Activated T-cell treated with anti-CD3 and anti-CD28 coated beads, Interleukin-2, amount 50 U/mL, for 72 hours (primary cell): ENCODE measurements at places on chromosomes 3 and 15.
A peak's percentile ranks its signal among the peaks of the same experiment; 100 is the strongest.

GRCh38 chr3:73669260-73669659 lies 44.5 kb upstream of the PDZRN3 start:
- no peak overlapping the region for H3K27ac ChIP-seq
- no peak for DNase-seq
- H3K27me3 ChIP-seq = no peaks in the 10 kb centered on the region
- no peaks in the 10 kb centered on the region for H3K36me3 ChIP-seq
- no peak overlapping the region for H3K4me3 ChIP-seq
- no peaks in the 10 kb centered on the region for H3K4me1 ChIP-seq

DNA sequence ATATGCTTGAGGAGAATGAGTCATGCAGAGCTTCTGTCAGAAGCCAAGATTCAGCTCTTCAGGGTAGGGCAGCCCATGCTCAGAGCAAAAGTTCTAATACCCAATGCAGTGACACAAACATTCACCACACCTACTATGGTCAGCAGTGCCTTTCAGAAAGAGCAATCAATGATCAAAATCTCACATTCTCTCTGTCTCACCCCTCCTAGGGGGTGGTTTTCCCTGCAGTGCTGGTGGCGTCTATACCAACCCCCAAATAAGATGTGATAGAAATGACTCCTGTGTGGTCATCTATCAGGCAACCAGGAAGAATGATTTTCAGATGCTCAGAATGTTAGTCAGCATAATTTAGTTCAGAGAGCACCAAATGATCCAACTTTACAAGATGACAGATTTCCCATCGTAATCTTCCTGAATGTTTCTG lies 385.3 kb downstream of the NTRK3 start:
- no peak overlapping the region for H3K4me3 ChIP-seq
- DNase-seq = no peak
- H3K27ac ChIP-seq = no peak overlapping the region

DNA sequence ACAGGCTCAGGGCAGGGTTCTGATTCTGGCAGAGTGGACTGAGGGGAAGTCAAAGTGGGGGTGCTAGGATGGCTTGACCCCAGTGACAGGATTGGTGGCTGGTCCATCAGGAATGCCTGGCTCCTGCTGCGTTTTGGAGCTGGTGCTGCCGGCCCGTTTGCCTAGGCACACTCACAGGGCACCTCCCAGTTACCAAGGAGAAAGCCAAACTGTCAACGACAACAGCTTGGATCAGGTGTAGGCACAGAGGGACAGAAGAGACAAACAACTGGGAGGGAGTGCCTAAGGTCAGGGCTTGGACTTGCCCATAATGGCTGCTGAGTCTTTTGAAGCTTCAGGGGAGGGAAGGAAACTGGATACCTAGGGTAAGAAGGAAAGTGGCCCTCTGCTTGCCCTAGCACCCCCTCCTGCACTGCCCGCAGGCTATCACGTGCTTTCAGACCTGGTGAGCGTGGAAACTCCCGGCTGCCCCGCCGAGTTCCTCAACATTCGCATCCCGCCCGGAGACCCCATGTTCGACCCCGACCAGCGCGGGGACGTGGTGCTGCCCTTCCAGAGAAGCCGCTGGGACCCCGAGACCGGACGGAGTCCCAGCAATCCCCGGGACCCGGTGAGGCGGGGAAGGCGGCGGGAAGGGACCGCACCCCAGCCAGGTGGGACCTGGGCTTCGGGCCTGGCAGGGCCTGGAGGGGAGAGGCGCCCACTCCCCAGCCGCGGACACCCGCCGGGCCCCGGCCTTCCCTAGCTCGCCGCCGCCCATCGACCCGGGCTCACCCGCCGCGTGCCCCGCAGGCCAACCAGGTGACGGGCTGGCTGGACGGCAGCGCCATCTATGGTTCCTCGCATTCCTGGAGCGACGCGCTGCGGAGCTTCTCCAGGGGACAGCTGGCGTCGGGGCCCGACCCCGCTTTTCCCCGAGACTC lies 5.1 kb downstream of the DUOX1 start:
- no peak overlapping the region for H3K27ac ChIP-seq
- peak overlapping the region; percentile 77 for H3K4me3 ChIP-seq
- H3K4me1 ChIP-seq = peaks cover 14% of the 10 kb centered on the region
- no peaks in the 10 kb centered on the region for H3K36me3 ChIP-seq
- peak; percentile 41 for DNase-seq

- no peak overlapping the region for H3K27ac ChIP-seq
- H3K27me3 ChIP-seq = no peaks in the 10 kb centered on the region
- H3K4me1 ChIP-seq = no peaks in the 10 kb centered on the region
- no peak overlapping the region for H3K4me3 ChIP-seq
- H3K36me3 ChIP-seq = no peaks in the 10 kb centered on the region
- DNase-seq = no peak
Measured at GRCh38 chr3:25155652-25156471, 272.2 kb upstream of the RARB start.

DNA sequence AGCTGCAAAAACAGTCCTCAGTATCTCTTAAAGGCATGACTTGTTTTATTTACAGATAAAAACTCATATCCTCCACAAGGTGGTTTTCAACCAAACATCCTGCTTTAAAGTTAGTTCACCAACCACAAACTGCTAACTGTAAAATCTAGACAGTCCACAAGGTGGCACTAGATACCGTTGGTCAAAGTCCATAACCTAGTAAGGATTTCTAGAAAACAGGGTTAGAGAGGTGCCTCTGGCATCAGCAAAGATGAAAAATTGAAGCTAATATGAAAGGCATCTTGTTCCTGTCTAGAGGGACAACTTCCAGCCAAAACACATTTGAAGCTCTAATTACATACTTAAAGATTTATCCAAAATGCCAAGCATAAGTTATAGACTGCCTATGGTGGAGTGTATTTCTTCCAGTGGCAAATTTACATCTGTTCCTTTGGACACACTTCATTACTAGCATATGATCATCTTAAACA lies 56.0 kb downstream of the ZMAT3 start:
- H3K4me3 ChIP-seq = no peak overlapping the region
- H3K4me1 ChIP-seq = peaks cover 32% of the 10 kb centered on the region
- H3K27me3 ChIP-seq = peaks cover 4% of the 10 kb centered on the region

DNA sequence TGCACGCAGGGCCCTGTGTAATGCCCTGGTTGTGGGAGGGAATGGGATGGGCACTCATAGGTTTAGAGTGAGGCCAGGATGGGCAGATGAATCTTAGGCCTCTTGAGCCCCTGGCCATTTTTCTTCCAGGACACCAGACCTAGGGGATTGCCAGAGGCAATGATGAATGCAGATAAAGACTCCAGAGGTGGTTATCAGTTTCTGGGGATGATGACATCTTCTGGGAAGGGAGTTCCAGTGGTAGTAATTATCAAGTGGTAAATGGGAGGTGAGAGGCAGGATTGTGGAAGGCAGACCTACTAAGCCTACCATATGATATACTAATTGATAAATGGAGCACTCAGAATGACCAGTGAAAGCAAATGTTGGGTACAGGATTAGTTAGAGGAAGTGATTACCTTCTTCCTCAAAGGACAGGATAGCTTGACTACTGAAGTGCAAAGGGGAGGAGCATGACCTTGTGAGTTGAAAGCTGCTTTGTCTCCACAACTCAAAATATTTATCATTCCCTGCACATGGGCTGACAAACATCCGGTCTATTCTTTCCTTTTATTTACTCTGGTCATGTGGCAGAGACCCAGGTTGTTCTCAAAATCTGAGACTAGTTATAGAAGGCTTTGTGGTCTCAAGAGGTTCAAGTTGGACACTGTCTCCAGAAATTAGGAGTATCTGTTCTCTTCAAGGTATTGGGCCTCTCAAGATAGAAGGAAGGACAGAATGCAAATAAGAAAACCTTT lies 10.2 kb upstream of the MAPK6 start:
- peak overlapping the region; percentile 1 for H3K4me3 ChIP-seq
- H3K27me3 ChIP-seq = peaks cover 7% of the 10 kb centered on the region
- H3K36me3 ChIP-seq = no peaks in the 10 kb centered on the region
- no peak for DNase-seq
- H3K27ac ChIP-seq = no peak overlapping the region

DNA sequence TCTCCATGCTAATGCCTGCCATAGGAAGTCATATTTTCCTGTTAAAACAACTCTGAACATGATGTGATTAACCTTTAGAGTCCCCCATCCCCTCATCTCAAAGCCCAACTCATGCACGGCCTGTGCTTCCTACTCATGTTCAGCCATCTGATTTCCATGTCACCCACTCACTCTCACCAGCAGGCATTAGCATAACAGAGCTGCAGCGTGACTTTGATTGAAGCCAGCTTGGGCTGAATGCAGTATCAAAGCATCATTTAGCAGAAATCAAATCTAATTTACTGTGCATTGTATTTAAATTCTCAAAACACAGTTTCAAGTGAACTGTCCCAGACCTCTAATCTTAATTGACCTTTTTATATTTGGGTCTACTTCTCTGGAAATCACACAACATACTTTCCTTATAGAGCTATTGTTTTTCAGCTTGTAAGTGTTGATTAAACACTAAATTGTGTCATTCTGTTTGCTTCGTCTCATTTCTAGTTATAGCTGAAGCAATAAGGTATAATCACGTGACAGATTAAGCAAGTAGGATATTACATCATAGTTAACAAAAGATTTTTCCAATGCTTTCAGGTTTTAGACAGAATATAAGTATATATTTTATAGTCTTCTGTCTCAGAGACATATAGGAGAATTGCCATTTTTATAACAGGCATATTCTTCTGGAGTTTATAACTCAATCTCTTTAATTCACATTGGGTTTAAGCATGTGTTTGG lies 501.5 kb downstream of the ROBO2 start:
- no peaks in the 10 kb centered on the region for H3K36me3 ChIP-seq
- H3K27me3 ChIP-seq = no peaks in the 10 kb centered on the region
- H3K27ac ChIP-seq = no peak overlapping the region
- no peaks in the 10 kb centered on the region for H3K4me1 ChIP-seq

DNA sequence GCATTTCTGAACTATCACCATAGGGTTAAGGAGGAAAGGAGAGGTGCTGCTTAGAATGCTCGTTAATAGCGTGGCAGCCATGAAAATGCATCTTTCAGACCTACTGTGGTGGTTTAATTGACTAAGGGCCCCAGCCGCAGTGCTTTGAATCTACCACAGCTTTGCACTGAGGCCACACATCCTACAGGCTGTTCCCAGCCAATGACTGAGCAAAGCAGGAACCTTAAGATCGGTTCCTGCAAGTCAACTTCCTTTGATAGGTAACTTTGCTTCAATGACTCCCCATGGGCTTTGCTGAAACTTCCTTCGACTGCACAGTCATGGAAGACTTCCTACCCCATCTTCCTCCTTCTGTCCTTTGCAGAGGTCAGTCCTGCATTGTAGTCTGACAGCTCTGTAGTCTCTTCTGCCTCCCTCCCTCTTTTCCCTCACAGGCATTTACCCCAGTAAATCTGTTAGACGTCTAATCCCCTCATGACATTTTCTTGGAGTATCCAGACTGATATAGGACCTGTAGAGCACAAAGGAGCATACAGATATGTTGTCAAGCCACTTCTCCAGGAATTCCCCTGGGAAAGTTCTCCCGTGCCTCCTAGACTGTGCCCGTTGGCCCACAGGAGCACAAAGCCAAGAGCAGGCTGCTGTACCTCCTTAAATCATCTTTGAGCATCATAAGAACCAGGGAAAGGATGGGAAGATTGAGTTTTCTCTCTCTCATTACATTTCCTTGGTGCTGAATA lies 2.6 kb upstream of the BCL2A1 start:
- H3K27ac ChIP-seq = no peak overlapping the region
- peaks cover 66% of the 10 kb centered on the region for H3K4me1 ChIP-seq
- H3K4me3 ChIP-seq = peak overlapping the region; percentile 58
- no peaks in the 10 kb centered on the region for H3K27me3 ChIP-seq

DNA sequence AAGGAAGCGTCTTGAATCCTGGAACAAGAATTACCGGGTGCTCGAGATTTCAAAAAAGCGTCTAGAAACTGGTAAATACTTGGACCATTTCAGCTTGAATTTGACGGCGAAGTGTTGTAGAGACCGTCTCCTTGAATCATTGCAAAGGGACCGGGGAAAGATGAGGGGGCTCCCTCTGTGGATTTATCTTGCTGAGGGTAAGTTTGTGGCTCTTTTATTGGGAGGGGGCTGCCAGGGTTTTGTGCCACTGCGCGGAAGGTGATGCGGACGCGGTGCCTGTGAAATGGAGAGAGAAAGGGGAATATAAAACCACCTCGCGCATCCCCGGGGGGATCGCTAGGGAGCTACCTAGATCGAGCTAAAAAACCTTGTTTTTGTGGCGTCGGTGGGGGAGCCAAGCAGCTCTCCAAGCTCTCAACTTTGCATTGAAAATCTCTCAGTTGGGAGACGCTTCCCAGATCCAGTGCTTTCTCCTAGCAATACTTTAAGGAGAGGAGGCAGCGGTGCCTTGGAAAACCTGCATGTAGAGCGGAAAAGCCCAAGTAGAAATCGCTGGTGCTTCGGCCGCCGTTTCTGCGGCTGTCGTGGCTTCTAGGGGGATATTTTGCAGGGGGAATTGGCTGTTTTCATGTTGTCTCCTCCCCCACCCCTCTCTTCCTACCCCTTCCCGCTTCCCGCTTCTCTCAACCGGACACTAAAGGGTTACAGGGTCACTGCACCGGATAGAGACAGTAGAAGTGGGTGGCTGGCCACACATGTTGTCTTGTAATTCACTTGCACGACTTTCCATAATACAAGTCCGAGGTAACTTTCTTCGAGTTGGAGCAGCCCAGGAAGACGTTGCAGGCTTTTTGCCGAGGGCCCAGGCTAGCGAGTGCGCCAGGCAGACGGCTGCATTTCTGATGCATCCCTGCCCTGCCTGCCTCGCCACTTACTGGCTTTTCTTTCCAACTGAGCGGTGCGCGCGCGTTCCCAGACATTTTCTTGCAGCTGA lies 187.6 kb downstream of the NLGN1 start:
- no peak for DNase-seq
- H3K27ac ChIP-seq = no peak overlapping the region
- H3K4me3 ChIP-seq = peak overlapping the region; percentile 72

DNA sequence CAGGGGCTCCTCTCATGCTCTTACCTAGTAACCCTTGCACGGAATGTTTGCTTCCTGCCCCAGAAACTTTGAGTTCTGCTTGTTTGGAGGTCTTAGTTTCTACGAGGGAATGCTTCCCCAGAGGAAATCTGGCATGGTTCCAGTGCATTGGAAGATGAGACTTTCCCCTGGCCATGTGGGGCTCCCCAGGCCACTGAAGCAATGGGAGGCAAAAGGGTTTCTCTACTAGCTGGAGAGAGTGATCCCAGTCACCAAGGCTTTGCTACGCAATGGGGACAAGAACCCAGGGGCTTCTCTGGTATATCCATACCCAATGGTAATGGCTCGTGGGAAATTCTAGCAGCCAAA lies 44.2 kb upstream of the RPL32 start:
- peaks cover 17% of the 10 kb centered on the region for H3K27me3 ChIP-seq
- no peak overlapping the region for H3K27ac ChIP-seq
- H3K36me3 ChIP-seq = no peaks in the 10 kb centered on the region
- H3K4me3 ChIP-seq = peak overlapping the region; percentile 17

GRCh38 chr3:112745567-112746248 lies 101.0 kb downstream of the CD200R1L start:
- no peaks in the 10 kb centered on the region for H3K27me3 ChIP-seq
- no peak for DNase-seq
- no peaks in the 10 kb centered on the region for H3K36me3 ChIP-seq
- peaks cover 20% of the 10 kb centered on the region for H3K4me1 ChIP-seq
- H3K4me3 ChIP-seq = no peak overlapping the region

GRCh38 chr15:62775932-62776331 lies 266.6 kb upstream of the TPM1 start:
- no peak overlapping the region for H3K27ac ChIP-seq
- peaks cover 6% of the 10 kb centered on the region for H3K27me3 ChIP-seq
- no peak overlapping the region for H3K4me3 ChIP-seq
- no peaks in the 10 kb centered on the region for H3K36me3 ChIP-seq
- no peak for DNase-seq
